ENCODE measurements at places on chromosomes 3 and 15.

DNA sequence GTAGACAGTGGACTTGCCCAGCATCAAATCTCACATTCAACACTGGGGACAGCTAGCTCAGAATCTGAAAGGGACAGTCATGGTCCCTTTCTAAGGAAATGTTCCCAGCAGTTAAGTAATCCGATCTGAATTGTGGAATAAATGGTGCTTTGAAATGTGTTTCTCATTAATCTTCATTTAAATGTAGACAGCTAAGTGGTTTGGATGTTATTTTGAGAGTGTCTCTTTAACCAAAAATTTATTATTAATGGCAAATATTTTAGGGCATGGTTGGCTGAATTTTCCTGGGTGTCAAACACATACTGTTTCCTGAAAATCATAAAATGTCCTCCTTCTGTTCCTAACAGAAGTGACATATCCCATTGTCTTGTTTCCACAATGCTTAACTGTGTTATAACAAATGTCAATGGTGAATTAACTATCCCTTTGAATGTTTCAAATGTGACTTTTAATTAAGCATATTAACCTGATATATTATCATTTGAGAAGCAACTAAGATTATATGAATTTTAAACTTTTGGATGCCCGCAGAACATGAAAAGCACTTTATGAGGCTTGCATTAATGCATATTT lies 210.8 kb downstream of the CHST2 start:
- H3K4me1 ChIP-seq, result peaks cover 9% of the 10 kb centered on the region
- H3K4me3 ChIP-seq, result no peak overlapping the region
- no peak for DNase-seq

GRCh38 chr3:62039586-62039985 lies 333.8 kb downstream of the FEZF2 start:
- no peak overlapping the region for H3K4me3 ChIP-seq
- no peaks in the 10 kb centered on the region for H3K27me3 ChIP-seq

DNA sequence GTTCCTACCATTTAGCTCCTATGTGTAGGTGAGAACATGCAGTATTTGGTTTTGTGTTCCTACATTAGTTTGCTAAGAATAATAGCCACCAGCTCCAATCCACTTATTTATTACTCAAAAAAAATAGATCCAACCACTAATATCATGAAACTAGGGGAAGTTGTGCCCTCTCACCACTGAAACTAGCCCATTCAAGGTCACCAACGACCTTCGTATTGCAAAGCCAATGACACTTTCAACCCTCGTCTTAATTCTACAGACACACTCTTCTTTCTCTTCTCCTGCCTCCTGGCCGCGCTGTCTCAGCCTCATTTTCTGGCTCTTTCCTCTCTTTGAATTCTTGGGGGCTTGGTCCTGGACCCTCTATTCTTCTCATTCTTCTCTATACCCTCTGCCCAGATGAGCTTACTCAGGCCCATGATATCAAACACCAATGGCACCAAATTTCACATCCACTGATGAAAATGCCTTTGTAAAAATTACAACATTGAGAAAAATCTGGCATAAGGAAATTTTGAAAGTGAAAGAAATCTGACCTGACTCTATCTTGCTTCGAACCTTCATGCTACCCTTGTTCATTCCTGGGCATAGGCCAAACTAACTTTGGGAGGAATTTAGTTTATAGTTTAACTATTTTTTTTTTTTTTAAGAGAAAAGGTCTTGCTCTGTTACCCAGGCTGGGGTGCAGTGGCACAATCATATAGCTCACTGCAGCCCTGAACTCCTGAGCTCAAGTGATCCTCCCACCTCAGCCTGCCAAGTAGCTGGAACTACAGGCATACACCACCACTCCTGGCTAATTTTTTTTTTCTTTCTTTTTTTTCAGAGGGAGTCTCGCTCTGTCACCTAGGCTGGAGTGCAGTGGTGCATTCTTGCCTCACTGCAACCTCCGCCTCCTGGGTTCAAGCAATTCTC lies 25.4 kb upstream of the LIMD1 start:
- no peaks in the 10 kb centered on the region for H3K27me3 ChIP-seq
- H3K27ac ChIP-seq, result no peak overlapping the region
- no peaks in the 10 kb centered on the region for H3K36me3 ChIP-seq
- H3K4me3 ChIP-seq, result no peak overlapping the region
- H3K4me1 ChIP-seq, result peaks cover 23% of the 10 kb centered on the region

DNA sequence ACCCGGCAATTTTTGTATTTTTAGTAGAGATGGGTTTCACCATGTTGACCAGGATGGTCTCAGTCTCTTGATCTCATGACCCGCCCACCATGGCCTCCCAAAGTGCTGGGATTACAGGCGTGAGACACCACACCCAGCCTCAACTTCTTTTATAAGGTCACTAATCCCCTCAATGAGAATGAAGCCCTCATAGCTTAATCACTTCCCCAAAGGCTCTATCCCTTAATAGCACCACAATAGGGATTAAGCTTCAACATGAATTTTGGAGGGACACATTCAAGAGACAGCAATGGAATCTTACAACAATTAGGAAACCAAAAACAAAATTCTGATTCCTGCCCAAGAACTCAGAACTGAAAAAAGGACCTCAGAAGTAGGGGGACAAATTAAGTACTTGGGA lies 126.8 kb downstream of the ATP1B3 start:
- H3K36me3 ChIP-seq, result peaks cover 4% of the 10 kb centered on the region
- no peaks in the 10 kb centered on the region for H3K4me1 ChIP-seq
- no peak overlapping the region for H3K4me3 ChIP-seq
- DNase-seq, result no peak

DNA sequence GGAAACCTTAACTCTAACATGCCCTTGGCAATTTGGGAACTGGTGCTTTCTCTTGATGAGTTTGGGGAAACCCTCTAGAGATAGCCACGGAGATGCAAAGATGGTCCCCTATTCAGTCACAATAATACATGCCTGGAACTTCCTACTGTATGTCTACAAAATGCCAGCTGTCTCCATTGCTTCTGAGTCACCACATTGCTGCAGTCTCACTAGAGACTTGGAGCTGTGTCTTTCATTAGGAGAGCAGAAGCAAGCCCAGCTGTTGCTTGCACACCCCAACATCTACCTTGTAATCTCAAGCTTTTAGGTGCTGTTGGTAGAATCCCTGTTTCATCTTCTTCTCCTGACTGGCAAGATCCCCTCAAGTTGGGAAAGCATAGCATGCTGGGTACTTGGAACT lies 261.0 kb downstream of the ADAMTSL3 start:
- H3K4me3 ChIP-seq, result no peak overlapping the region
- H3K27me3 ChIP-seq, result peaks cover 11% of the 10 kb centered on the region
- H3K4me1 ChIP-seq, result peaks cover 12% of the 10 kb centered on the region
- no peak overlapping the region for H3K27ac ChIP-seq

DNA sequence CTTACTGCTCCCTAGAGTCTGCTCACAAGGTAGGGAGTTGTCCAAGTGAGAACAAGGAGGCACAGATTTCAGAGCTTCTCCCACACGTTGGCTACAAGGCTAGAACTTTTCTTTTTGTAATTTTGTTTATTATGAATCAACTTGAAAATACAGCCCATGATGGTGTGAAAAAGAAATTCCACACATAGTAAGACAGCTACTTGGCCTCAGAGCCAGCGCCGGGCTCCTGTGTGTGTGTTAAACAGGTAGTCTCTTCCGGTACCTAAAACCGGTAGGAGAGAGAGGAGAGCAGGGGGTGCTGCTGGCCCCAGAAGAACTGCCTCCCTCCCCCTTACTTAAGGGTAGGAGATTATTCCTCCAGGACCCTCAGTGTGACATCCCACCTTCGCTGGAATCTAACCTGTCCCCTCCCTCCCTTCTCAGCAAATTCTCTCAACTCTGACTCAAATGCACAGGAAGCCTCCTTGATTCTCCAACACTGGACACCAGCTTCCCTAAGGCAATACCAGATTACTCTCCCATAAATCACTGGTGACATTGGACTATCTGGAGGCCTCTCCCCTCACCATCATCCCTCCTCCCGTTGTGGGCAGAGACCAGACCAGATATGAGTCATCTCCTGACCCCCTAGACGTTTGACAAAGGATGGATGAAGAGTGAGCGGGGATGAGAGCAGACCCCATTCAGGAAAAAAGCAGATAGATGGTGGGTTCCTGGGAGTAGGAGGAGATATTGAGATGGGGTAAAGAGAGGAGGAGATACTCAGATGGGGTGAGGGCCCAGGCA lies 4.5 kb upstream of the IP6K1 start:
- peaks cover 12% of the 10 kb centered on the region for H3K4me1 ChIP-seq
- H3K27ac ChIP-seq, result no peak overlapping the region
- no peaks in the 10 kb centered on the region for H3K27me3 ChIP-seq

DNA sequence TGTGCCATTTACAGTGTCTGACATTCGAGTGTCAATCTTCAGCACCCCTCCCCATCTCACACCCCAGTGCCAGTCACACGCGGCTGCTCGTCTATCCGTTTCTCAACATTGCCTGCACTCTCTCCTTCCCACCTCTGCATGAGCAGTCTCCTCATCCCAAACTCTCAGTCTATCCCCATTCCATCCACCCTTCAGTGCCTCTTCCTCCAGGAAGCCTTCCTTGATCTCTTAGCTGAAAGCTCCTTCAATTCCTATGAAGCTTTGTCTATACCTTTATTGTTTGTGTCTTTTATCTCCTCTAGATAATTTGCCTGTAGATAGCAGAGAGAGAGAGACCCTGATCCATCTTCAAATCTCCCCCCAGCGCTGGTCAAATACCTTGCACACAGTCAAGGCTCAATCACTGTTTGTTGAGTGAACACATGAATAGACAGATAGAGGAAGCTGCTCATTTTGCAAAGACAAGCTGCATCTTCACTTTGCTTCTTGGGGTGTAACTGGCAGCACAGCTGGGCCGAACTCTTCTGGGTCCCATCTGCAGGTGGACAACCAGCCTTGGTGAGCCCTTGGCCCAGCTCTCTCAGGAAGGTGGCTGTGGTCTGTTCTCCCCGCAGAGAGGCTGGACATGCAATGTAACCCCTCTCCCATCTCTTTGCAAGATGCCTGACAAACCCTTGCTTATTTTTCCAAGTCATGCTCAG lies 52.8 kb downstream of the ITGA11 start:
- no peaks in the 10 kb centered on the region for H3K36me3 ChIP-seq
- peak; percentile 16 for DNase-seq
- no peak overlapping the region for H3K4me3 ChIP-seq

- no peak overlapping the region for H3K27ac ChIP-seq
- no peak overlapping the region for H3K4me3 ChIP-seq
- H3K36me3 ChIP-seq, result peaks cover 9% of the 10 kb centered on the region
- peaks cover 19% of the 10 kb centered on the region for H3K4me1 ChIP-seq
- H3K27me3 ChIP-seq, result no peaks in the 10 kb centered on the region
- no peak for DNase-seq
These were observed 158.9 kb downstream of the IGF1R start for GRCh38 chr15:98807262-98807661.

DNA sequence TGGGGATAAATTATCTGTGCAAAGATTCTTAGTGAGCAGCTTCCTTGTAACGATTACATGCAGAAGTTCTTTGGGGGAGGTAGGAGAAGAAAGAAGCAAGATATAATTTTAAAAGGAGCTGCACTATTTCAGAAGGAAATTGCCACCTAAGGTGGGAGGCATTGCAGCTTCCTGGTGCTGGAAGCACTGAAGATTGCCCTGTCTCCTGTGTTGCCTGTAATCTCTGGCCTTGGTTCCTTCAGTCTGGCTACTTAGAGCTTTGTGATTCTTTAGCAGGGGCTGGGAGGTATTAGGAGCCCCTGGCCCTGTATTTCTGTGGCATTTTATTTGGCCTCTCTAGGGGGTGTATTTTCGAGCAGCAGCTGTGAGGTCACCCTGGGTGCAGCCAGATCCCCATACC lies 35.5 kb downstream of the CACNA2D3 start:
- H3K4me1 ChIP-seq, result no peaks in the 10 kb centered on the region
- H3K36me3 ChIP-seq, result no peaks in the 10 kb centered on the region
- no peak overlapping the region for H3K27ac ChIP-seq
- no peak for DNase-seq

- DNase-seq, result no peak
- H3K27ac ChIP-seq, result peak overlapping the region; percentile 50
- no peaks in the 10 kb centered on the region for H3K36me3 ChIP-seq
These were observed 195.8 kb downstream of the PLCH1 start for GRCh38 chr3:155549087-155549486.

GRCh38 chr3:69142090-69142489 lies 19.7 kb upstream of the LMOD3 start:
- H3K27ac ChIP-seq, result no peak overlapping the region
- H3K36me3 ChIP-seq, result no peaks in the 10 kb centered on the region
- no peak overlapping the region for H3K4me3 ChIP-seq
- H3K4me1 ChIP-seq, result no peaks in the 10 kb centered on the region
- no peak for DNase-seq

GRCh38 chr3:77381431-77381830 lies 341.5 kb downstream of the ROBO2 start:
- H3K36me3 ChIP-seq, result no peaks in the 10 kb centered on the region
- H3K4me1 ChIP-seq, result no peaks in the 10 kb centered on the region
- H3K4me3 ChIP-seq, result no peak overlapping the region
- H3K27me3 ChIP-seq, result no peaks in the 10 kb centered on the region

- peaks cover 25% of the 10 kb centered on the region for H3K36me3 ChIP-seq
- peak overlapping the region; percentile 64 for H3K4me3 ChIP-seq
- H3K27ac ChIP-seq, result peak overlapping the region; percentile 93
These were observed 123.6 kb downstream of the ZNF609 start for GRCh38 chr15:64583983-64584382.

- DNase-seq, result no peak
- H3K27me3 ChIP-seq, result no peaks in the 10 kb centered on the region
- H3K4me1 ChIP-seq, result no peaks in the 10 kb centered on the region
- no peak overlapping the region for H3K4me3 ChIP-seq
- H3K36me3 ChIP-seq, result no peaks in the 10 kb centered on the region
- no peak overlapping the region for H3K27ac ChIP-seq
These were observed 54.6 kb downstream of the STAC start for GRCh38 chr3:36434687-36435426.

GRCh38 chr15:65901836-65902235 lies 32.5 kb downstream of the RAB11A start:
- DNase-seq, result no peak
- H3K36me3 ChIP-seq, result peaks cover 76% of the 10 kb centered on the region
- H3K27me3 ChIP-seq, result no peaks in the 10 kb centered on the region

DNA sequence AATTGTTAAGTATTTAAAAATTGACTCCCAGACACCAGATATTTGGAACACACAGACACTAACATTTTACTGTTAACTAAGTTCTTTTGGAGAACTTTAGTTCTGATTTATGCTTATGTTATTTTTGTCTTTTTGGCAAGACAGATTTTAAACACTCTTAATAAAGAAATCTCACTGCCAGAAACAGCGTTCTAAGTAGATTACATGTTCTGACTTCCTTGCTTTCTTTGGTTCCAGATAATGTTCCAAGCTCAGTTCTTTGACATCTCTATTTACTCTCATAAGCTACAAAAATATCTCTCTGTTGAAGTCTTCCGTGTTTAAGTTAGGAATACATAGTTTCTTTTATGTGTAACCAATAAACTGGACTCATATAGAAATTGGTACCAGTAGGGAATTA lies 1699.6 kb downstream of the OTOL1 start:
- no peaks in the 10 kb centered on the region for H3K36me3 ChIP-seq
- H3K4me1 ChIP-seq, result no peaks in the 10 kb centered on the region
- no peaks in the 10 kb centered on the region for H3K27me3 ChIP-seq

- no peaks in the 10 kb centered on the region for H3K36me3 ChIP-seq
- no peak overlapping the region for H3K4me3 ChIP-seq
- H3K4me1 ChIP-seq, result no peaks in the 10 kb centered on the region
- H3K27me3 ChIP-seq, result no peaks in the 10 kb centered on the region
- no peak for DNase-seq
- no peak overlapping the region for H3K27ac ChIP-seq
These were observed 696.3 kb upstream of the UBE2E2 start for GRCh38 chr3:22506871-22507270.

All from activated T-cell treated with anti-CD3 and anti-CD28 coated beads, Interleukin-2, amount 50 U/mL, for 24 hours (primary cell).